SK-N-SH (cell line): ENCODE measurements at places on chromosomes 6 and 20.

DNA sequence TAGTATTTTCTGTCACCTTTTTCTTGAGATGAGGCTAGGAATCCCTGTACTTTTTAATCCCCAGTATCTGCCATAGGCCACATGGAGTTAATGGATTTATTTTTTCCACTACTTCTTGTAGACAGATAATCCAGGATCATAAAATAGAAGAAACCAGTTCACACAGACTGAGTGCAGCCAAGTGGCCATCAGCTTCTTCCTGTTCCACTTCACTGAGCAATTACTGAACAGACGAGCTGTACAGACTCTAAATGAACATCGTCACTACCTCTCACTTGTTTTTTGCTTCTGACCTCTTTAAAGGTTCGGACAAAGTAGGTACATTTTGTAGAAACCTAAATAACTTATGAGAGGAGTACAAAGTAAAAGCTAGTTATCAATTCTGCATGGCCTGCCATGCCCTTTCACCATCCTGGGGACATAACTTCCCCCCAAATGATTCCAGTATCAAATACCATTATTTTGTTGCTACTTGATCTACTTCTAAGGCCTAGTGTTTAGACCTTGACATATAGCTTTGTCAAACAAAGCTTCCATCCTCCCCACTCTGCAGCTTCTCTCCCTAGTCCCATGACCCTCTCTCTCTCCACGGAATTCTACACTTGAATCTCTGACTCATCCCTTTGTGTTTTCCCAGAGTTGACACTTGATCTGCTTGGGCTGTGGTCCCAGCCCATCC, 34.4 kb upstream of the ARHGAP18 start:
- no peak for DNase-seq
- H3K36me3 ChIP-seq = no peaks in the 10 kb centered on the region
- H3K27ac ChIP-seq = peak overlapping the region; percentile 77
- no peak overlapping the region for H3K4me3 ChIP-seq

DNA sequence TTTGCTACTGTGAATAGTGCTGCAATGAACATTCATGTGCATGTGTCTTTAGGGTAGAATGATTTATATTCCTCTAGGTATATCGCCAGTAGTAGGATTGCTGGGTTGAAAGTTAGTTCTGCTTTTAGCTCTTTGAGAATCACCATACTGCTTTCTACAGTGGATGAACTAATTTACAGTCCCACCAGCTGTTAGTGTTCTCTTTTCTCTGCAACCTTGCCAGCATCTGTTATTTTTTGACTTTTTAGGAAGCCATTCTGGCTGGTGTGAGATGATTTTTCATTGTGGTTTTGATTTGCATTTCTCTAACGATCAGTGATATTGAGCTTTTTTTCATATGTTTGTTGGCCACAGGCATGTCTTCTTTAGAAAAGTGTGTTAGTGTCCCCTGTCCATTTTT, 40.0 kb downstream of the PLG start:
- no peaks in the 10 kb centered on the region for H3K36me3 ChIP-seq
- H3K27ac ChIP-seq = no peak overlapping the region
- no peak for DNase-seq
- no peaks in the 10 kb centered on the region for H3K27me3 ChIP-seq
- no peaks in the 10 kb centered on the region for H3K4me1 ChIP-seq
- no peak overlapping the region for H3K4me3 ChIP-seq

DNA sequence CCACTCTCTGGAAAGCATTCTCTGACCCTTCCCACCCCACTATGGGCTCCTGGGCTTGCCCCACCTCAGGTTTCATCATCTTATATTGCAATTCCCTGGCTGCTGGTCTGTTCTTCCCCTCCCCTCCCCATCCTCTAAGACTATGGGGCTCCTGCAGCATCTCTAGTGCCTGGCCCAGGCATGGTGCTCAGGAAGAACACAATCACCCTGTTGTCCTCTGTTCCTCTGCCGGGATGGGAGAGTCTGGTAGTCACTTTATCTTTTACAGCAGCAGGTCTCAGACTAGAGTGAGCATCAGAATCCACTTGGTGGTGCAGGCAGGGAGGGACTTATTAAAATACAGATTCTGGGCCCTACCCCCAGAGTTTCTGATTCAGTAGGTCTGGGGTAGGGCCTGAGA, 5.0 kb upstream of the LPIN3 start:
- DNase-seq = no peak
- H3K27me3 ChIP-seq = no peaks in the 10 kb centered on the region
- no peak overlapping the region for H3K27ac ChIP-seq
- no peak overlapping the region for H3K4me3 ChIP-seq
- peaks cover 5% of the 10 kb centered on the region; the same call in 1 of the 2 replicates for H3K4me1 ChIP-seq
- H3K36me3 ChIP-seq = no peaks in the 10 kb centered on the region

- no peaks in the 10 kb centered on the region for H3K36me3 ChIP-seq
- H3K4me1 ChIP-seq = peaks cover 6% of the 10 kb centered on the region; the same call in 1 of the 2 replicates
- DNase-seq = no peak
- H3K27me3 ChIP-seq = no peaks in the 10 kb centered on the region
- H3K27ac ChIP-seq = no peak overlapping the region
These were observed 40.7 kb downstream of the KCNK5 start for GRCh38 chr6:39188571-39188970.

DNA sequence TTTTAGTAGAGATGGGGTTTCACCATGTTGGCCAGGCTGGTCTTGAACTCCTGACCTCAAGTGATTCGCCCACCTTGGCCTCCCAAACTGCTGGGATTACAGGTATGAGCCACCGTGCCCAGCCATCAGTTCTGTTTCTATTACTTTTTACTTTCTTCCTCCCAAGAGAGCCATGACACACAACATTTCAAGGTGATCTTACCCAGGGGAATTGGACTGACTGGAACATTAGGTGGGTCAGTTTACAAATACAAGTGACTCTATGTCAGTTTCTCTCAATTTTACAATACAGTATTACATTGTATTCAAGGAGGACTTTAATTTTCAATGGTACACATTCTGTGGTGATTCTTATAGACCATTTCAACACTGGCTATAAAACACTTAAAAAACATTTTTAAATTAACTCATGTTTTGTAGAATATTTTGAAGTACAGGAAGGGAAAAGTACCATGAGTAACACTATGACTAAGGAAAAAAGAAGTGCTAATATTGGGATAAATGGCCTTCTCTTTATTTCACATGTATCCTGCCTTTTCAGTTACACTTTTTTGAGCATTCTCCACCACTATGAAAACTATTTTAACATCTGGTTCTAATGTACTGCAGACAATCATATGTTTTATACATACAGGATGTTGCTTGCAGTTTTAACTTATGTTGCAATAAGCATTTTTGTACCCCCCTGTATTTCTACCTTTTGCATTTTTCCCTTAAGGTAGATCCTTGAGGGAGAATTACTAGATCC, 8.4 kb downstream of the TPBG start:
- no peak overlapping the region for H3K4me3 ChIP-seq
- no peak for DNase-seq
- H3K36me3 ChIP-seq = peaks cover 28% of the 10 kb centered on the region
- H3K4me1 ChIP-seq = no peaks in the 10 kb centered on the region; the same call in none of the 2 replicates
- peak overlapping the region; percentile 76 for H3K27ac ChIP-seq

DNA sequence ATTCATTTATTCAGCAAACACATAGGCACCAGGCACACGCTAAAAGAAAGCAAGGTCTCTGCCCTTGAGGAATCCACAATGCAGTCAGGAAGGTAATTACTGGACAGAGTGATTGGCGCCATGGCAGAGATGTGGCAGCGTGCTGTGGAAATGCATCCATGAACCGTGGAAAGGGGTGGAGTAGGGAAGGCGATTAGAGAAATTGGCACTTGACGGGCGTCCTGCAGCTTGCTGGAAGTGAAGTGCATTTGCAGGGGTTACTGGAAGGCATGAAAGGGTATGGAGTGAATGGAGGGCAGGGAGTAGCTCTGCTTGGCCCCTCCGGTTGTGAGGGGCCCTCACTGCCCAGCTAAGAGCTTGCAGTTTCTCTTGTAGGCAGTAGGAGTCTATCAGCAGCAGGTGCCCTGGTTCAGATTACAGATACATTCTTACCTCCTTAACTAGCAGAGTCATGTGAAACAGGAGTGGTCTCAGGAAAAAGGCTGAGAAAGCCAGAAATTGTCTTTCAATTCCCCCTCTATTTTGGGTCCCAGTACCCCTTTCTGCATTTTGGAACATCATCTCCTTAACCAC, 122.5 kb upstream of the TIAM2 start:
- no peak overlapping the region for H3K27ac ChIP-seq
- H3K27me3 ChIP-seq = no peaks in the 10 kb centered on the region
- peaks cover 7% of the 10 kb centered on the region; the same call in 1 of the 2 replicates for H3K4me1 ChIP-seq
- no peak overlapping the region for H3K4me3 ChIP-seq
- 0 out of 2 replicates have a peak, but pooled peaks cover 4% of the 10 kb centered on the region for H3K36me3 ChIP-seq
- no peak for DNase-seq
